Midbrain (tissue), 1 donor: ENCODE measurements at places on chromosomes 16 and 17.

GRCh38 chr17:68398691-68399637, 58.3 kb downstream of the WIPI1 start:
- peak; percentile 4 for DNase-seq

DNA sequence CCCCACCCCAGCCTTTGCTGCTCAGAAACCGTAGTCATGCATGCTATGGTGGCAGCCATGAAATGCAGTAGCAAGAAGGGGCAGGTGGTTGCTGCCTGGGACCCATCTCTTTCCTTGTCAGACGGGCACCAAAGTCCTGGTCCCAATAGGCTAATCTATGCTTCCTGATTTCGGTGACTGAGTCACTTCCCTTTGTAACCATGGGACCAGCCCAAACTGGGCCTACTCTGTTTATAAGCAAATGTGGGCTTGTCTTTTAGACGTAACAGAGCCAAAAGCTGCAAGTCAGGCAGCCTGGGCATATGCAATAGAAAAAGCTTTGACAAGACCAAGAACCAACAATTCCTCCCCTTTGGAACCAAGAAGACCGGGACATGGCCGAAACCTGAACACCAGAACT, 99.1 kb upstream of the RBBP6 start:
- no peak for DNase-seq

DNA sequence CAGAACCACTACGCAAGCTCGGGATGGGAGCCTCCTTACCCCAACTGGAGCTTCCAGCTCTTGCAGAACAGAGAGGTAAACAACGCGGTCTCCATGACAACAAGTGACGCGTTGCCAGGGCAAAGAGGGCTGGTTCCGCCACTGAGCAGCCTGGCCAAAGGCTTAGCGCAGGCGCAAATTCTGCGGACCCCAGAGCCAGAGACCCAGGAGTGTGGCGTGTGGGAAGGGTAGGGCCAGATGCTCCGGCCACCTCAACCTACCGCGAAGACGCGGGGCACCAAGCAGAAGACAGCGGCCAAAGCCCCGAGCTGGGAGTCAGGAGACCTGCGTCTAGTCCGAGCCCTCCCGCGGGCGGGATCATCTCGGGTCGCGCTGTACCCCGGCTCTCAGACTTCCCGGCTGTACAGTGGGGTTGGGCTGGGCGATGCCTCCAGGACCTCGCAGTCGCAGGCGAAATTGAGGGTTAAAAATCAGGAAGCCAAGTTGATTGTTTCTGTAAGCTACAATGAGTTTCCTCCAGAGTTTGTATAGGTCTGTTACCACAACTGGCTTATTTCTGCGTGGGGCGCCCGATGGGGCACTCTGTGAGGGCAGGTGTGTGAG, at the start of gene TEKT1:
TEKT1 (minus strand) TSS at position 69 of the 603 bp plus-strand sequence. CDS start 1,353 bp downstream, outside the sequence.
- DNase-seq, result peak; percentile 58

GRCh38 chr17:31398381-31399311, 7.2 kb downstream of the RAB11FIP4 start:
- DNase-seq, result no peak

DNA sequence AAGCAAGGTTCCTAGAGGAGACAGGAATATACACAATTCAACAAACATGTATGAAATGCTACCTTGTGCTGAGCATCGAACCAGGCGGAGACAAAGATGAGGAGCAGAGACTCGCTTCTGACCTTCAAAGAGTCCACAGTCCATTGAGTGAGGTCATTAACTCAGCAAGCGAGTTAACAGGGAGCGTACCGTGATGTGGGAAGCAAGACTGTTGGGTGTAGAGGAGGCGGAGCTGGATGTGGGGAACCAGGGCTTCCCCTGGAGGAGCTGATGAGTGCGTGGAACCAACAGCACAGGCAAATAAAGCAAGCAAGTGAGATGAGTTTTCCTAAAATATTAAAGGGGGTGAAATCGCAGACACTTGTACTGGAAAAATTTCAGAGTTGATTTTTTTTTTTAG, 65.0 kb downstream of the NXN start:
- no peak for DNase-seq

DNA sequence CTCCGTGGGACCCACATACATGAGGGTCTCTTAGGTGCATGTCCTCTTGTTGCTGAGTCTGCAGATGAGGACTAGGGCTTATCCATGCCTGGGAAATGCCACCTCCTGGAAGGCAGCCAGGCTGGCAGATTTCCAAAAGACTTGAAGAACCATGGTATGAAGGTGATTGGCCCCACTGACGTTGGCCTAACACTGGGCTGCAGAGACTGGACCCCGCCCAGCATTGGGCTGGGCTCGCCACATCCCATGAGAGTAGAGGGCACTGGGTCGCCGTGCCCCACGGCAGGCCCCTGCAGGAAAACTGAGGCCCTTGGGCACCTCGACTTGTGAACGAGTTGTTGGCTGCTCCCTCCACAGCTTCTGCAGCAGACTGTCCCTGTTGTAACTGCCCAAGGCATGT, 38.2 kb upstream of the IL21R start:
- DNase-seq, result no peak

GRCh38 chr16:14475370-14476139, 154.5 kb downstream of the PARN start:
- DNase-seq, result no peak

GRCh38 chr16:88274847-88275246, 107.9 kb upstream of the ZNF469 start:
- DNase-seq, result no peak

- DNase-seq, result no peak
Measured at GRCh38 chr16:87880117-87880696, 10.9 kb upstream of the SLC7A5 start.

DNA sequence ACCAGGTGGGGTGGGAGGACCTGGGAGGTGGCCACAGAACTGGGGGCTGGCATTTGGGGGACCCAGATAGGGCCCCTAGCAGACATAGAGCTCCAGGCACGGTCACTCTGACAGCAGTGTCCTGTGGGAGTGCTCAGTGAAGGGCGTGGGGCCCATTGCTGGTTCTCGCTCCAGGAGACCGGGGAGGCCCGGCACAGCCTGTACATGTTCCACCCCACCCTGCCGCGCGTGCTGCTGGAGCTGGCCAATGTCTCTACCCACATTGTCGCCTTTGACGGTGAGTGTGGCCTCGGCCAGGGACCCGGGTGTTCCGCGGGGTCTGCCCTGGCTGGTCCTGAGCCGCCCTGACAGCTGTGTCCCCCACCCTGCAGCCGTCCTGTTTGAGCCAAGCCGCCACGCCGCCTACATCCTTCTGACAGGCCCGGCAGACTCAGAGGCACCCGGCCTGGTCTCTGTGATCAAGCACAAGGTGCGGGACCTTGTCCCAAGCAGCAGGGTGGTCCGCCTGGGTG, 11.2 kb downstream of the RGS11 start:
- no peak for DNase-seq

GRCh38 chr17:2024572-2025219, 438 bp downstream of the RTN4RL1 start:
- DNase-seq, result no peak

GRCh38 chr16:75922250-75922649, 196.0 kb upstream of the CPHXL start:
- DNase-seq, result no peak

GRCh38 chr16:76963614-76964315, 227.2 kb upstream of the MON1B start:
- DNase-seq, result no peak
